ENCODE measurements at places on chromosomes 6 and 20.

GRCh38 chr6:166498228-166498627 is 88.2 kb downstream of the RAMACL start:
- DNase-seq = no peak

DNA sequence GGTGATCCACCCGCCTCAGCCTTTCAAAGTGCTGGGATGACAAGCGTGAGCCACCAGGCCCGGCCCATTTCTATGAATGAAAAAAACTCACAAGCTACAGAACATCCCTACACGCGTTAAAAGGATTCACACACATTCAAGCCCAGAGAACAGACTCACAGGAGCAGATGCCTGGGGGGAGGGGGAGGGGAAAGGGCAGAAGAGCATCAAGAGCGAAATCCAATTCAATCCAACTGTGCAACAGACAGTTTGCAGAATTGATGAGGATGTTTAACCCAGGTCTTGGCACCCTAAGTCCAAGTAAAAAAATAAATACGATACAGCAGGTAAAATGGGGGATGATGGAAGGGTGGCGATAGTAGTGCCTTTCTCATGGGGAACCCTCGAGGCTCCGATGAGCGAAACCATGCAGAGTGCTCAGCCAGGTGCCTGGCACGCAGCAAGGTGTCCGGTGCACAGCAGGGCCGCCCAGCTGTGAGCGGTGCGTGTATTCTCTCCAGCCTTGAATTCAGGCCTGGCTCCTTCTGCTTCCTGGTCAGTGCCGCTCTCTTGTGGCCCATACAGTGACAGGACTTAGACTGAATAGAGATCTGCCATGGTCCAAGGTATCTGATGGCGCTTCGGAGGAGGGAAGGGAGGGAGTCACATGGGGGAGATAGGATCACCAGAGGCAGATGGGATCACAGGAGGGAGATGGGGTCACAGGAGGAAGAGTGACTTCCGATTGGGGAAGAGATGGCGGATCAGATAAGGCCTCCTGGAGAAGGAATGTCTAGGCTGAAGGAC is 35.4 kb upstream of the ANGPT4 start:
- no peak for DNase-seq

DNA sequence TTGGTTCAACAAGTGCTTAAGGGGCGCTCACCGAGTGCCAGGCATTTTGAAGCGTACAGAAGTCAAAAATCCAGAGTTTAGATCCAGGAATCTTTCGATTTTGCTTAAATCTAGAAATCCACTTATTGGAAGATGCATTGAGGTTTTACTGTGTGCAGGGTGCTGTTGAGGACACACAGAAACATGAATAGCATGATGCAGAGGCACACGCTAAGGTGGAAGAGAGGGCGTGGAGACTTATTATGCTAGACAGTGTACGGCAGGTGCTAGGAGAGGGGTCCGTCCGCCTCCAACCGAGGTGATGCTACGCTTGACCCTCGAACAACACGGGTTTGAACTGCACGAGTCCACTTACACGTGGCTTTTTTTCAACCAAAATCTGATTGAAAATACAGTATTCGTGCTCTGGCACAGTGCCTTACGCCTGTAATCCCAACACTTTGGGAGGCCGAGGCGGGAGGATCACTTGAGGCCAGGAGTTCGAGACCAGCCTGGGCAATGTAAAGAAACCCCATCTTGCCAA is 1.0 kb upstream of the KIF13A start:
- no peak for DNase-seq

DNA sequence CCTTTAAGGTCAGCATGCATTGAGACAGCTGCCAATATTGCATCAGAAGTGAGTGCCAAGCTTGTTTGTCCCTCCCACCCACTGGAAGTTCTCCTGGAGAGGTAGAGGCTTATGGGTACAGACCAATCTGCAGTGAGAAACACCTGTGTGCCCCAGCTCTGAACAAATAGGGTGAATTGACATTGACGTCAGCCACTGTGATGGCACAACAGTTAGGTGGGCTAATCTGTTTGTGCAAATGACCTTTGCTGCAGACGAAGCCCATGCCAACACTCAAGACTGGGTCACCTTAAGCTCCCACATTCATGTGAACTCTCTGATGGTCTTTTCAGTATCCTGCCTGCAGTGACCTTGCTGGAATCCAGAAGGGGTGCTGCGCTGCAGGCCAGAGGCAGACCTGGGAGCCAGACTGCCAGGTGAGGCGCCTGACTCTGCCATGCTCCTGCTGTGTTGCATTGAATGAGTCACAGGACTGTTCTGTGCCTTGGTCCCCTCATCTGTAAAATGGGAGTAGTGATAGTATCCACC is 99.9 kb downstream of the ALDH8A1 start:
- DNase-seq = no peak

- no peak for DNase-seq
These were observed 104.2 kb downstream of the ANKS1A start for GRCh38 chr6:34993213-34993612.

DNA sequence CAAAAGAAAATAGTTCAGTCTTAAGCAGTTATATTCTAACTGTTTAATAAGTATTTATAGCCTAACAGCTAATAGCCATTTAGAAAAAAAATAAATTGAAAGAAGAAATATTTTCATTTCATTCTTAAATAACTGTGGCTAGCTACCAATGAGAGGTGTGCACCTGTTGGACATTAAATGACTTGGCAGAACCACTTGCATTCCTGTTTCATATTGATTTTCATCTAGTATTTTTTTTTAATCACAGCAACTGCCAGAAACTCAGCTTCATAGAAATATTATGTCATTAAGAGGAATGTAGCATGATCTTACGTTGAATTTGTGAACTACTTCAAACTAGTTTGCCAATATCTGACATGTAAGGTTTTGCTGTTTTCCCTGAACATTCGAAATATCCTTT is 10.1 kb downstream of the NAA20 start:
- no peak for DNase-seq

GRCh38 chr20:11979306-11979990 is 61.8 kb downstream of the BTBD3 start:
- DNase-seq = no peak

GRCh38 chr6:131036601-131037000 is 26.4 kb downstream of the EPB41L2 start:
- DNase-seq = no peak

DNA sequence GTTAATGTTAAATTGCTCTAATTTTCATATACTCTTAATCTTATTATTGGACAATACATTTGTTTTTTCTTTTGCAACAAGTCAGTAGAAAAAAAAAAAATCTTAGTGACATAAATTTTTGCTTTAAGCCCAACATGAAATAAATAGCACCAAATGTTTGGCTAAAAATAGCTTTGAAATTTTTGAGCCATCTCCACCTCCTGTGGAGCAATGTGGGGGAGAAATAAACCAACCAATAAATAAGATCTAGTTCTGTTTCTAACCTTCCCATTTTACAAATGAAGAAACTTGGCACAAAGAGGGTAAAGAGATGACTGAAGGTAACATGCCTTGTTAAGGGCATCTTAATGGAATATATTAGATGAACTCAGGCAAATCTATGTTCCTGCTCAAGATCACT is 91.4 kb downstream of the PRKN start:
- no peak for DNase-seq

GRCh38 chr20:52279706-52280105 is 88.1 kb upstream of the ZFP64 start:
- DNase-seq = no peak

GRCh38 chr20:38420388-38421085 is 14.6 kb downstream of the SNHG17 start:
- DNase-seq = no peak

DNA sequence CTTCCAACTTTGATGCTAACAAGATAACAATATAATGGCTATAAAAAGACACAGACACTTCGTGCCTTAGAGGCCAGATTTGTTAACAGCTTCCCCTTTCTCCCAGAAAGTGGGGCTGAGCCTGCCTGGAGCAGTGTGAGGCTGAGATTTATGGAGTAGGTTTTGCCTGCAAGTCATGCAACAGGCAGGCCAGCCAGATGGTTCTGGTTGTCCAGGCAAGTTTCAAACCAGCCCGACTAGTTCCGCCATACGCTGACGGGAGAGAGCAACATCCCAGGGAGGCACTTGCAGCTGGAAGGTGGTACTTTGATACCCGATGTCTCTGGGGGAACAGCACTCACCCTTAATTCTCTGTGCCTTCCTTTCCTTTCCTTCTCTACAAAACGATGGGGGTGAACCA is 81.3 kb upstream of the NAA20 start:
- peak; percentile 55 for DNase-seq

GRCh38 chr6:167985911-167986595 is 11.4 kb upstream of the KIF25 start:
- DNase-seq = no peak

- DNase-seq = no peak
These were observed 40.9 kb downstream of the VSTM2L start for GRCh38 chr20:37943501-37944455.

GRCh38 chr6:163355426-163355991 is 59.0 kb upstream of the QKI start:
- peak; percentile 94 for DNase-seq

GRCh38 chr6:87333591-87334181 is 4.6 kb upstream of the GJB7 start:
- peak; percentile 9 for DNase-seq

DNA sequence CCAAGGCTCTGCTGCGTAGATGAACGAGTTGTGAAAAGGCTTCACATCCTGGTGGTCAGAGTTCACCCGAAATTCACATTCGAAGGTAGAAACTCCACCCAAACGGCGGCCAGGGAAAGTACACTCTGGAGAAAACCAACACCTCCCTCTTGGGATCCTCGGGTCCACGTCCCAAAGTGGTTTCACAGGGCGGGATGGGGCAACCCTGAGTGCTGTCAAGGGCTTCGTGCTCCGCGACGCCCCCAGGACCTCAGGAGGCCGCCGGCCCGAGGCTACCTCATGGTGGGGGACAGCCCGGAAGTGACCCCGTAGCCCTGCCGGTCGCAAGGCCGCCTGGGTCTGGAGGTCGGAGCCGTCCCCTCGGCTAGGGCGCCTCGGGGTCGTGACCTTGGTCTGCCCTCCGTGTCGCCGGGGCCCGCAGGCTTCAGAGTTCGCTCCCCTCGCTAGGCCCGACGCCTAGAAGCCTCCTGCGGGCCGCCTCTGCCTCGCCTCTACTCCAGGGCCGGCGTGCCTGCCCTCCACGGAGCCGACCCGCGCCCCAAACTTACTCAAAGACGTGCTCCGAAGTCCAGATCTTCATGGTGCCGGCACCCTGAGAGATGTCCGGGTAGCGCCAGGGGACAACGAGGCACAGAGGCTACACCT is at the start of gene PRELID3B:
TSS of gene PRELID3B (minus strand) at position 636 of the 645 bp plus-strand sequence. CDS start at position 580, 56 bp downstream.
- DNase-seq = peak; percentile 33

- no peak for DNase-seq
These were observed 924 bp downstream of the FAM162B start for GRCh38 chr6:116764629-116764960.

- DNase-seq = no peak
These were observed 208.7 kb downstream of the SOX4 start for GRCh38 chr6:21802175-21802822.

DNA sequence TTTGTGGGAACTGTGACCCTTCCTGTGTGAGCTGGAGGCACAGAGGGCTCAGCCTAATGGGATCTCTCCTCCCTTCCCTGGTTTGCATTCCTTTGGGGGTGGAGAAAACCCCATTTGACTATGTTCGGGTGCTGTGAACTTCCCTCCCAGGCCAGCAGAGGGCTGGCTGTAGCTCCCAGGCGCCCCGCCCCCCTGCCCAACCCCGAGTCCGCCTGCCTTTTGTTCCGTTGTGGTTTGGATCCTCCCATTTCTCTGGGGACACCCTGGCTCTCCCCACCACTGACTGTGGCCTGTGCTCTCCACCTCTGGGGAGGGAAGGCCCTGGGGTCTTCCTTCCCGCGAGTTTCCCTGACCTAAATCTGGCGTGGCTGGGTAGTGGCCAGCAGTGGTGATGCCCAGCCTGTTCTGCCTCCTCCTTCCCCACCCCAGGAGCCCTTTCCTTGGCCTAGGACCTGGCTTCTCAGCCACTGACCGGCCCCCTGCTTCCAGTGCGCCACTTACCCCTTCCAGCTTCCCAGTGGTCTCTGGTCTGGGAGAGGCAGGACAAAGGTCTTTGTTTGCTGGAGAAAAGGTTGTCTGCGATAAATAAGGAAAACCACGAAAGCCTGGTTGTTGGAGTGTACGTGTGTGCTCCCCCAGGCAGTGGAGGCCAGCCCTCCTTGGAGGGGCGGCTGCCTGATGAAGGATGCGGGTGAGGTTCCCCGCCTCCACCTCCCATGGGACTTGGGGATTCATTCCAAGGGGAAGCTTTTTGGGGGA is 4.9 kb downstream of the VEGFA start:
- peak; percentile 74 for DNase-seq

DNA sequence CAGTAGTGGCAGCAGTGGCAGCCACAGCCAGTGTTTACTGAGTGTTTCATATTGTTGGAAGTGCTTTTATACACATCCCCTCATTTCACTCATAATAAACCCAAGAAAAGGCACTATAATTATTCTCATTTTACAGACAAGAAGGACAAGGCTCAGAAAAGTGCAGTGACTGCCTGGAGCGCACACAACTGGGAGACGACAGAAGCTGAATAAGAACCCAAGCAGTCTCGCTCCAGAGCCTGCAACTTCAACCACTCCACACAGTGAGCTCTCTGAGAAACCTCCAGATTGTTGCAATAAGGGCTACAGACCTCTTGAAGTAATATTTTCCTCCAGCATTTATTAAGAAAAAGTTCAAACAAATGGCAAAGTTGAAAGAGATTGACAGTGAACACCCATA is 76.9 kb downstream of the PLCG1 start:
- no peak for DNase-seq

- DNase-seq = no peak
These were observed 202.6 kb downstream of the NFATC2 start for GRCh38 chr20:51339721-51340450.

DNA sequence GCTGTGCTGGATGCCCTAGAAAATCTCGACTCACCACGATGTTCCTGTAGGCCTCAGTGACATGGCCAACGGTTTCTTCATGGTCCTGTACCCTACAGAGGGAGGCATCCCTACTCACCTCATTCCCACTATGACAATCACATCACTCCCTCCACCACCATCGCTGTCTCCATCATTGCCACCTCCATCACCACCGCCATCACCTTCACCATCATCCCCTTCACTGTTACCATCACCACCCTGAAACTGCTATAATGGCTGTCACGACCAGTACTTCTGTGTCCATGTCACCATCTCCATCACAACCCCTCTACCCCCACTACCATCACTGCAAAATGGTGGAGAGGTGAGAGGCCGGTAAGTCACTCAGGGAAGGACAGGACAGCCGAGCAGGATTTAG is 29.8 kb upstream of the MRPS18A start:
- no peak for DNase-seq

GRCh38 chr20:55947701-55948100 is 57.6 kb downstream of the CBLN4 start:
- no peak for DNase-seq

- no peak for DNase-seq
These were observed 159.2 kb upstream of the COL21A1 start for GRCh38 chr6:56406276-56407269.
